ENCODE measurements at places on chromosomes 3 and 15.

- peak; percentile 71 for DNase-seq
Observed at GRCh38 chr3:138396752-138397410, 37.5 kb upstream of the ESYT3 start.

- DNase-seq = no peak
Observed at GRCh38 chr3:195587824-195588223, 4.1 kb upstream of the APOD start.

GRCh38 chr3:120506828-120507774 lies 56.3 kb upstream of the FSTL1 start:
- DNase-seq = peak; percentile 29

DNA sequence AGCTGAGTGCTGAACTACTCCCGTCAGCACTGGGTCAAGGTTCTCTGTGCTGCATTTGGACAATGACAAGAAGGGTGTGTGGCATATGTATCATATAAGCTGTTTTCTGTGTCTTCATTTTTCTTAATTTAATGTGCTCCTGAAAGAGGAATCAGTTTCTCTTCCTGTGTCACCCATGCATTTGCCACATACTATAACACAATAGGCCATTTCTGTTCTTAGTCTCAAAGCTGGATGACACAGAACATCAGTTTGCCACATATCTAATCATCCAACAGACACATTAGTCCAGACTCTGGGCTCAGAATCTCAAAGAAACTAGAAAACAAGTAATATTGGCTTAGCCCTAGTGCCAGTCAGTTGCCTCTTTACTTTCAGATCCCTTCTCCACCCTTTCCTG lies 34.1 kb downstream of the CEP19 start:
- no peak for DNase-seq

- DNase-seq = no peak
Observed at GRCh38 chr3:171812811-171813210, 2.5 kb upstream of the PLD1 start.

DNA sequence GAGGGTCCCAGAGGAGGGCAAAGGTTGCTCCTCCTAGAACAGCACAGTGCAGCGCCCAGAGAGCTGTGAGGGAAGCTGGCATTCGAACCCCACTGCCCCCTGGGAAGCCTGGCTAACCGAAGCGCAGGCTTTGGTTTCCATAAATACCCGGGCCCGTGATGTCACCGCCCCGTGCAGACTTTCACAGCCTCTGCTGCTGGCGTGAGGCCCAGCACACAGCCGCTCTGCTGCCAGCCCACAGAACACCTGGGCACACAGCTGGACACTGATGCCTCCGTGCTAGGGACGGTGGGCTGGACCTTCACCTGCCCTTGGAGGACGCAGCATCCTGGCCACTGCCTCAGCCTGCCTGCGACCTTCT lies 1.0 kb downstream of the IQSEC1 start:
- no peak for DNase-seq

GRCh38 chr3:156606729-156607128 lies 51.8 kb upstream of the SSR3 start:
- DNase-seq = no peak
